ENCODE measurements at places on chromosomes 1 and 21.

DNA sequence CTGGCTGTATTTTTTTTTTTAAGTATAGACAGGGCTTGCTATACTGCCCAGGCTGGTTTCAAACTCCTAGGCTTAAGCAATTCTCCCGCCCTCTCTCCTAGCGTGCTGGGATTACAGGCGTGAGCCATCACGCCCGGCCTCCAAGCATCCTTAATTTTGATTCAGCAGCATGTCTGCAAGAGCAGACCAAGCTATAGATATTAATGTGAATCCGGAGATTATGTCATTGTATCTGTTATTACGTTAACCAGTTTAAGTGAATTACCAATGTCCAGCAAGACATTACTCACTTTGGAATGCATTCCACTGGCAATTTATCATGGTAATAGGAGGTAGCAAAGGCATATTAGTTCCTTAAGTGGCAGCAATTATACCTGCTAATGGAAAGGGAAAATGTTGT, 179.7 kb downstream of the CHRM3 start:
- no peak for DNase-seq

GRCh38 chr1:36656838-36657237, 174.1 kb upstream of the CSF3R start:
- DNase-seq = no peak

- no peak for DNase-seq
Measured at GRCh38 chr1:156539818-156540355, 32.5 kb downstream of the IQGAP3 start.

DNA sequence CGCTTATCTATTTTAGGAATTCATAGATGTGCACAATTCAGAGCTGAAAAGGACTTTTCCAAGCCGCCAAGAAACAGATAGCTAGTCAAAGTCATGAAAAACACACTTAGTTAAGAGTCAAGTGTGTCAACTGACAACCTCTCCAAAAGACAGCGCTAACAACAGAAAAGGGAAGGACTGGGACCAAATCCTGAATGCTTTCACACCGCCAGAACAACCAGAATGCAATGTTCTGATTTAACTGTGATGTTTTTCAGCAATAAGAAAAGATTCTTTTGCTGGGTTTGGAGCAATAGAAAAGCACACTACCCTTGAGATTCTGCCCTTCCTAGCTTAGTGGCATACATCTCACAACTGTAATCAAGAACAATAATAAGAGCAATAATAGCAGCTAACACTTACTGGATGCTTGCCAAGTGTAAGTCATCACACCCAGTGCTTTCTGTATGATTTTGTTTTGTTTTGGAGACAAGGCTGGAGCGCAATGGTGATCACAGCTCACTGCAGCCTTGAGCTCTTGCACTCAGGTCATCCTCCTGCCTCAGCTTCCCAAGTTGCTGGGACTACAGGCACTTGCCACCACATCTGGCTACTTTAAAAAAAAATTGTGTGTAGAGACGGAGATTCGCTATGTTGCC, 33.9 kb upstream of the SDC3 start:
- no peak for DNase-seq

- no peak for DNase-seq
Measured at GRCh38 chr21:38337793-38338192, 81.0 kb downstream of the KCNJ15 start.
